ENCODE measurements at places on chromosomes 4 and X. TPM values are rescaled to one million over a fixed set of nuclear protein-coding genes. Genes with fewer than 3 reads are reported as not detected.

Gene SHOX
- 0.06 TPM for total RNA-seq

Gene ADH7
- not detected for total RNA-seq

Gene TMEM154
- 0.63 TPM for total RNA-seq

Gene FGB
- 0.93 TPM for total RNA-seq

Gene USP51
- total RNA-seq = 9.6 TPM

Gene SCD5
- 161 TPM for total RNA-seq

Gene PDGFRA
- total RNA-seq = 46.5 TPM

Gene CLDN34
- 1.2 TPM for total RNA-seq

Gene SLITRK2
- 0.16 TPM for total RNA-seq

Gene LRCH2
- 3.8 TPM for total RNA-seq

Gene GAB1
- total RNA-seq = 64.5 TPM

Gene SRPX
- 11.3 TPM for total RNA-seq

Gene UCHL1
- 87.5 TPM for total RNA-seq

DNA sequence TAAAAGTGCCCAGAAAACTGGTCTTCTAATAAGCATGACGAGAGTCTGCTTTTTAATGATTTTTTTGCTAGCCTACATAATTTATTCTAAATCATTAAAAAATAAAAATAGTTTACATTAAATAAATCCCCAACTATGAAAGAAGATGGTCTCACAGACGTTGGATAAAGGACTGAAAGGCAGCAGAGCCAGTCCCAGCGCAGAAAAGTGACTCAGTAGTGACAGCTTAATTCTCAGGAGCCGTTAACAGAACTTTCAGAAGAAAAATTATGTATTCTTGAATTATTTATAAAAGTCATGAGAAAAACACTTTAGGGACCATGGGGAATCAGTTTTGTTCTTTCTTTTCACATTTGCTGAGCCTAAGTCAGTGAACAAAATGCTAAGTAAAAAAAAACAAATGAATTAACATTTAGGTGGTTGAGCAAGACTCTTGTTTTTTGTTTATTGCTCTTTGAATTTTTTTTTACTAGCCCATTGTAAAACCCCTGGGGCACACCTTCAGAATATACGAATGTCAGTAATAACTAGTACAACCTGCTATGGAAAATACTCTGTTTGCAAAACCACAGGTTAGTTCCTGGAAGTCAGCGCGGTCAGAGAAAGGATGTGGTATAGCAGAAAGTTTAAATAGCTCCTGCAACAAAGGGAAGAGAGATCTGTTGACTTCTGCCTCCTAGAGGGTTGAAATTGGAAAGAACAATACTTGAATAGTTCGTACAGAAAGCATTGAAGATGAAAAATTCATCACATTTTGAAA lies 50.4 kb upstream of the CCDC160 start:
- no peak for DNase-seq
- no peak overlapping the region for H3K4me3 ChIP-seq
- no peak overlapping the region for H3K27ac ChIP-seq
- H3K4me1 ChIP-seq = no peaks in the 10 kb centered on the region
- H3K36me3 ChIP-seq = no peaks in the 10 kb centered on the region
- H3K27me3 ChIP-seq = no peaks in the 10 kb centered on the region

GRCh38 chrX:107823042-107823441 lies 2.6 kb upstream of the MID2 start:
- H3K4me3 ChIP-seq = no peak overlapping the region
- H3K27ac ChIP-seq = no peak overlapping the region
- no peaks in the 10 kb centered on the region for H3K36me3 ChIP-seq

GRCh38 chrX:107701493-107702121 lies 73.3 kb downstream of the PRPS1 start:
- H3K4me1 ChIP-seq = no peaks in the 10 kb centered on the region
- no peak for DNase-seq
- H3K27me3 ChIP-seq = no peaks in the 10 kb centered on the region
- H3K36me3 ChIP-seq = no peaks in the 10 kb centered on the region

DNA sequence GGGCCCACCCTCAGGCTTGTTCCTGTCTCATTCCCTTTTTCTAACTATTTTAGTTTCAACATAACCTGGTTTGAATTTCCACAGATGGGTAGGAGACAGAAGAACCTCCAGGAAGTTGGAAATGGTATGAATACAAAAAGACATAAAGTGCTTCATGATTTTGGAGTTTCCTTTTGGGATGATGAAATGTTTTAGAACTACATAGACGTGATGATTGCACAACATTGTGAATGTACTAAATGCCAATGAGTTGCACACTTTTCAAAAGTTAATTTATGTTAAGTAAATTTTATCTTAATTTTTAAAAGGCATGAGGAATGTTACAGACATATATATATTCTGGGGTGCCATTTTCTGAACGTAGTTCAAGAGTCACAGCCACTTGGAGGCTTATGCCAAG lies 41.1 kb upstream of the IBSP start:
- H3K27me3 ChIP-seq = no peaks in the 10 kb centered on the region
- H3K27ac ChIP-seq = no peak overlapping the region
- no peak for DNase-seq

GRCh38 chr4:6250235-6250983 lies 19.2 kb upstream of the WFS1 start:
- no peak overlapping the region for H3K27ac ChIP-seq
- DNase-seq = no peak
- no peaks in the 10 kb centered on the region for H3K36me3 ChIP-seq
- no peak overlapping the region for H3K4me3 ChIP-seq
- H3K4me1 ChIP-seq = peaks cover 5% of the 10 kb centered on the region

DNA sequence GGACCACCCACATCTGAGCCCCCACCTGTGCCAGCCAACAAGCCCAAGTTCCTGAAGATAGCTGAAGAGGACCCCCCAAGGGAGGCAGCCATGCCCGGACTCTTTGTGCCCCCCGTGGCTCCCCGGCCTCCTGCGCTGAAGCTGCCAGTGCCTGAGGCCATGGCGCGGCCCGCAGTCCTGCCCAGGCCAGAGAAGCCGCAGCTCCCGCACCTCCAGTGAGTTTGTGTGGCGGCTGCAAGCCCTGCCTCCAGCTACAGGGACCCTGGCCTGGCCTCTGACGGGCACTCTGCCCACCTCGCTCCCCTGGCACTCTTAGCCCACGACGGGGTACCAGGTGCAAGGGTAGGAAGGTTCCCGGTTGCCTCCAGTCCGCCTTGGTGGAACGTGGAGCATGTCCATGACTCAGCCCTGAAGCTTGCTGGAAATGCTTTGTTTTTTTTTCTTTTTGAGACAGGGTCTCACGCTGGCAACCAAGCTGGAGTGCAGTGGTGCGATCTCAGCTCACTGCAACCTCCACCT lies 13.7 kb upstream of the ADD1 start:
- no peak for DNase-seq
- no peaks in the 10 kb centered on the region for H3K36me3 ChIP-seq

GRCh38 chr4:52248820-52249219 lies 197.7 kb downstream of the SPATA18 start:
- H3K27ac ChIP-seq = no peak overlapping the region
- no peak for DNase-seq
- peaks cover 19% of the 10 kb centered on the region for H3K4me1 ChIP-seq
- H3K4me3 ChIP-seq = no peak overlapping the region
- H3K27me3 ChIP-seq = no peaks in the 10 kb centered on the region

GRCh38 chr4:156956826-156957368 lies 14.7 kb downstream of the PDGFC start:
- no peaks in the 10 kb centered on the region for H3K4me1 ChIP-seq
- H3K36me3 ChIP-seq = no peaks in the 10 kb centered on the region
- no peak overlapping the region for H3K27ac ChIP-seq
- no peak overlapping the region for H3K4me3 ChIP-seq

GRCh38 chr4:157994863-157995262 lies 178.0 kb downstream of the GASK1B start:
- no peaks in the 10 kb centered on the region for H3K27me3 ChIP-seq
- no peak overlapping the region for H3K4me3 ChIP-seq
- no peak for DNase-seq
- no peak overlapping the region for H3K27ac ChIP-seq
- H3K4me1 ChIP-seq = peaks cover 9% of the 10 kb centered on the region

DNA sequence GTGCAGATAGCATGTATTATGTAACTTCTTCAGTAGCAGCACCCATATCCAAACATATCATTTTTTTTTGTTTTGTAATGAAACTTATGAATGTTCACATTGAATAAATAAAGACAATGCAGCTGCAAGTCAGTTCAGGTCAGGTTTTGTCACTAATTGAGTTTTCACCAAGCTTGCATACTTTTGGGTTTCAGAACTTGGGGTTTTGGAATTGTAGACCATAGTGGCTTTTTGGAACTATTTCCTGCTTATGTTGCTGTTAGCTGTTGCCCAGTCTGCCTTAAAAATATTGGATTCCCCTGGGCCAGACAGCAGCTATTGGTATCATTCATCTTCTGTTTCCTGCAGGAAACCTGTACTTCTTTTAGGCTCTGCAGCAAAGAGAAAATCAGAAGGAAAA lies 113.4 kb upstream of the LIMCH1 start:
- no peaks in the 10 kb centered on the region for H3K27me3 ChIP-seq
- DNase-seq = no peak
- H3K4me3 ChIP-seq = no peak overlapping the region
- H3K27ac ChIP-seq = no peak overlapping the region
- H3K4me1 ChIP-seq = no peaks in the 10 kb centered on the region
- H3K36me3 ChIP-seq = no peaks in the 10 kb centered on the region

DNA sequence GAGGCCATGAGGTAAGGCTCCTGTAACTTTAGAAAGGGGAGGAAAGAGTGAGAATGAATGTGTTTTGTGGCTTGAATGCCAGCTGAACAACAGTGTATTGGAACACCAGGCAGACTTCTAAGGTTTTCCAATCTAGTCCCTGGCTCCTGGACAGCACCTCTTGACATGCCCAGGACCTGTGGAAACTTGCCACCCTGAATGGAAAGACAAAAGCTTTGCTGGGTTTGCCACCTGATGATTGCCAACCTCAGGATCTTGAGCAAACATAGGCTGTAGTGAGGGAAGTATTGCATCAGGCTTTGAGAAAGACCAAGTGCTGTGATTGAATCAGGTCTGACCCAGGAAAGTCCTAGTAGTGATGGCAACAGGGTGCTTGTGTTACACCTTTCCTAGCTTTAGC lies 1393.1 kb upstream of the DIAPH2 start:
- no peak overlapping the region for H3K27ac ChIP-seq
- DNase-seq = no peak
- no peaks in the 10 kb centered on the region for H3K27me3 ChIP-seq

GRCh38 chrX:14776901-14777300 lies 96.0 kb downstream of the FANCB start:
- no peaks in the 10 kb centered on the region for H3K36me3 ChIP-seq
- H3K4me1 ChIP-seq = no peaks in the 10 kb centered on the region
- H3K27me3 ChIP-seq = no peaks in the 10 kb centered on the region
- DNase-seq = no peak
- no peak overlapping the region for H3K4me3 ChIP-seq

DNA sequence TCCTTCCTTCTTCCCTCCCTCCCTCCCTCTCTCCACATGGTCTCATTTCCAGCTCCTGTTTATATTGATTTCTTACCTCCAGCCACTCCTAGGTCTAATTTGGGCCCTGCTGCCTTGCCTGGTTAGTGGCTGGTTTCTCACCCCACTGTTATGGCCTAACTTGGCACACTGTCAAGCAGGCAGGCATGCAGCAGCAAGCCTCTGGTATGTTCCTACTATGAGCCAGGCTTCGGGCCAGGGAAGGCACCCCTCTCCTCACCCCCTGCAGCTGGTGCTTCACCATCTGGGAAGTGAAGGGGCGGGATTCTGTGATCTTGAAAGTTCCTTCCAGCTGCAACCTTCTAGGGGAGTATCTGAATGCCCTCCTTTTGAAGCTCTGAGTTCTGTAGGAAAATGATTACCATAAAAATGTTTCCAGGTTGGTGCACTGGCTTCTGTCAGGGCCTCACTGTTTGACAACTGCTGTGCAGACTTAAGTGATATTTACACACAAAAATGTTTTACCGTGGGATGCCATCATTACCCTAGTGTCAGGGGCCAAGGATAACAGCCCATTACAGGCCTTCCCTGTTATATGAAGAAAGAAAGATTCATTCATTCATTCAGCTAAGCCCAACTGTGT lies 10.1 kb upstream of the VMA21 start:
- H3K4me3 ChIP-seq = no peak overlapping the region
- no peaks in the 10 kb centered on the region for H3K4me1 ChIP-seq
- no peaks in the 10 kb centered on the region for H3K27me3 ChIP-seq

- peaks cover 3% of the 10 kb centered on the region for H3K4me1 ChIP-seq
- H3K4me3 ChIP-seq = no peak overlapping the region
- H3K27ac ChIP-seq = no peak overlapping the region
Observed at GRCh38 chr4:153511104-153511503, 44.9 kb downstream of the TMEM131L start.

DNA sequence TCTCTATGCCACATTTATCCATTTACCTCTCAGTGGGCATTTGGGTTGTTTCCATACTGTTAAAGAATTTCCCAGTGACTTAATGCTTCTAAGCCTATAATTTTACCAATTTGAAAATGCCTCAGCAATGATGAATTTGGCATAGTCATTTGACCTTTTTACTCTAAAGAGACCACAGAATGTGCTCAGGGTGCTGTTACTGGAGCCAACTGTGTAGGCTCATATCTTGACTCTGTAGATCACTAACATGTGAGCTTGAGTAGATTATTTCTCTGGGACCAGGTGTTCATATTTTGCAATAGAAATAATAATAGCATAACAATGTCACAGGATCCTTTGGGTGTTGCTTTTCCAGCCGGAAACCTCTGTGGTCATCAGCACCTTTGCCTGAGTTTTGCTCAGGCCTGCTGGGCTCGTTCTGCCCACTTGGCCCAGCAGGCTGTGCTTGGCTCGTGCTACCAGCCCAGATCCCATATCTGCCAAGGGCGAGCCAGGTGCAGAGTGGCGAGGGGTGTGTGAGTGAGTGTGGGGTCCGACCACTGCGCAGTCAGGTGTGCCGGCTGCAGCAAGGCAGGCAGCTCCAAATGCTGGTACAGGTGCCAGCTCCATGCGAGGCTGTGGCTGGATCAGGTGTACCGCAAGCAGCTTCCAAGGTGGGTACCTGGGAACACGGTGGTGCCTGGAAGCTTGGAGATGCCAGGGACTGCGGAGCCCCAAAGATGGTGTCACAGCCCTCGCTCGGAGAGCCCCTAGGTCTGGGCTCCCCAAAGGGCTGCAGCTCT lies 70.6 kb upstream of the ANK2 start:
- H3K4me1 ChIP-seq = no peaks in the 10 kb centered on the region
- no peaks in the 10 kb centered on the region for H3K36me3 ChIP-seq
- H3K4me3 ChIP-seq = no peak overlapping the region
- H3K27ac ChIP-seq = no peak overlapping the region
- DNase-seq = no peak

DNA sequence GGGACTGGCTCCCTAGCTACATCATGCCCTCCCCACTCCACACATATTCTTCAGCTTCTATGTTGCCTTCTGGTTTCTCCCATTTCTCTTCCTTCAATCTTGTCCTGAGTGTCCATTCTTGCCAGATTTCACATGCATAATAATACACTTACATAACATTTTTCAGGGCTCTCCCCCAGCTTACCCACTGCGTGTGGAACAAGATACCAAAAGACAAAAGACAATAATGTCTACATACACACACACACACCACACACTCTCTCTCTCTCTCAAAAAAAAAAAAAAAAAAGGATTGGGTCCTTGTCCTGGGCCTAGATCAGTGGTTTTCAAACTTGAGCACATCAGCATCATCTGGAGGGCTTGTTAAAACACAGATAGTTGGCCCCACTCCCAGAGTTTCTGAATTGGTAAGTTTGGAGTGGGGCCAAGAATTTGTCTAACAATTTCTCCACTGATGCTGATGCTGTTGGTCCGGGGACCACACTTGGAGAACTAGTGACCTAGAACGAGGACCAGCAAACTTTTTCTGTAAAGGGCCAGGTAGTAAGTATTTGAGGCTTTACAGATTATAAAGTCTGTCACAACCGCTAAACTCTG lies 6.5 kb upstream of the SMARCA1 start:
- H3K4me3 ChIP-seq = no peak overlapping the region
- no peak overlapping the region for H3K27ac ChIP-seq
- DNase-seq = no peak
- no peaks in the 10 kb centered on the region for H3K27me3 ChIP-seq
- H3K4me1 ChIP-seq = no peaks in the 10 kb centered on the region
- H3K36me3 ChIP-seq = no peaks in the 10 kb centered on the region

All from testis (tissue), 5 donors.